Astrocyte of the hippocampus (primary cell): ENCODE measurements at places on chromosomes 7 and 10.

GRCh38 chr7:37942934-37943610, 22.6 kb downstream of the EPDR1 start:
- peak; percentile 78 for DNase-seq

- DNase-seq, result peak; percentile 29
These were observed 1.4 kb downstream of the ITGB1 start for GRCh38 chr10:32956365-32957197.

GRCh38 chr7:74042746-74043522, 15.0 kb downstream of the ELN start:
- peak; percentile 23 for DNase-seq

- DNase-seq, result no peak
These were observed 38.4 kb upstream of the GDF10 start for GRCh38 chr10:47261556-47261955.

- DNase-seq, result peak; percentile 42
These were observed 143.5 kb downstream of the NEURL1 start for GRCh38 chr10:103637011-103637410.

DNA sequence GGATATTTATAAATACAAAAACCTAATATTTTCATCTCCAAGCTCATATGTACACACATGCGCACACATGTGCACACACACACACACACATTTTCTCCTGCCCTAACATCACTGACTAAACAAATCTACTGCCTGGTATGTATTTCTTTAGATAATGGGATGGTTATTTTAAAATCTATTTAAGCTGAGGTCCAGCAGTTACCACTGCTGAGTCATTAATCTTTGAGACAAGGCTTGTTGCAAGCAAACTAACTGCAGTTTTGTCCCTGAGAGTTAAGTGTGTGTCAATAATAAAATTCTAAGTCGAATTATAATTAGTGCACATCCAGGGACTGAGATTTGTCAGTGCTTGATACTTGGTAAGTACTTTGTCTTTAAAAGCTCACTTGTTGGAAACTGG, 135.1 kb downstream of the VPS50 start:
- DNase-seq, result peak; percentile 11

- DNase-seq, result peak; percentile 16
These were observed 89.3 kb downstream of the SLIT1 start for GRCh38 chr10:97096261-97097083.

DNA sequence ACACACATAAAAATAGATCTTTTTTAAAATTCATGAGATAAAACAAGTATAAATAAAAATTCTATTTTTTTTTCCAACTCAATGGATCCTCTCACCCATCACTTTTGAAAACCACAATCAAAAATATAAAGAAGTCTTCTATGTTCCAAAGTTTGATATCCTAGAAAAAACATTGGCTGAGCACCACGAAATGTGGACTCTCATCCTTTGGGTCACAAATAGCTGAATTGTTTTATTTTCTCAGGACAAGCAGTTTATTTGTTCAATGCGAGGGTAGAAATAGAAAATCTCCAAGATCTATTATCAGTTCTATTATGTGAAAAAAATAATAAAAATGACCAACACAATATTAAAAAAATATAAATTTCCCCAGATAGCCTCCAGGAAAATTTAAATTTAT, 310.5 kb upstream of the DGKB start:
- DNase-seq, result no peak

DNA sequence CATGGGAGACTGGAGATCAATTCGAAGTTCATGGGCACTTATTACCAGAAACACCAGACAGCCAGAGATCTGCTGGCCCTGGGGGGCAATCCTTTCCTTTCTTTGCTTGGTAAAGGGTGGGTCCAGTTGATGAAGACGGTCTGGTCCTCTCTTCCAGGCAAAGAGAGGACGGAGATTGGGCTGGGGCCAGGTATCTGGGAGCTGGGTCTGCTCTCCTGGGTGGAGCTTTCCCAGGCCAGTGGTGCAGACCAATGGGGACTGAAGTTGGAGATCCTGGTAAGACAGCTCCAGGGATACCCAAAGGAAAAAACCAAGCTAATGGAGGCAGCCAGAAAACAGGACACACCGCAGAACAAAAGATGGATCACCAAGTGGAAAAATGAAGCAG, 18.3 kb downstream of the NOD1 start:
- no peak for DNase-seq
